ENCODE measurements at places on chromosomes 16 and 17.
A peak's percentile ranks its signal among the peaks of the same experiment; 100 is the strongest.

- peak; percentile 47 for DNase-seq
Measured at GRCh38 chr17:76146053-76146851, 5.2 kb upstream of the FOXJ1 start.

DNA sequence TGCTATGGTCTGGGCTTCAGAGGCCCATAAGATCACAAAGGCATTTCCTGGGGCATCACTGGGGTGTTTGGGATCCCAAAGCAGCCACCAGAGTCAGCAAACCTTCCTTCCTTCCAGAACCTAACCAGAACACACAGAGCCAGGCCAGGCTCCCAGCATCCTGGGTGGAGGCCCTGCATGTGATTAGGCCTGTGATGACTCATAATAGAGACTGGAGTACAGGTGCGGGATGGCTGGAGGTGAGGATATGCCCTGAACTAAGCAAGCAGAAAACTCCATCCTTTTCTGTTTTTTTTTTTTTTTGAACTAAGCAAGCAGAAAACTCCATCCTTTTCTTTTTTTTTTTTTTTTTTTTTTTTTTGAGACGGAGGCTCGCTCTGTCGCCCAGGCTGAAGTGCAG, 17.7 kb upstream of the GFOD2 start:
- DNase-seq, result no peak

DNA sequence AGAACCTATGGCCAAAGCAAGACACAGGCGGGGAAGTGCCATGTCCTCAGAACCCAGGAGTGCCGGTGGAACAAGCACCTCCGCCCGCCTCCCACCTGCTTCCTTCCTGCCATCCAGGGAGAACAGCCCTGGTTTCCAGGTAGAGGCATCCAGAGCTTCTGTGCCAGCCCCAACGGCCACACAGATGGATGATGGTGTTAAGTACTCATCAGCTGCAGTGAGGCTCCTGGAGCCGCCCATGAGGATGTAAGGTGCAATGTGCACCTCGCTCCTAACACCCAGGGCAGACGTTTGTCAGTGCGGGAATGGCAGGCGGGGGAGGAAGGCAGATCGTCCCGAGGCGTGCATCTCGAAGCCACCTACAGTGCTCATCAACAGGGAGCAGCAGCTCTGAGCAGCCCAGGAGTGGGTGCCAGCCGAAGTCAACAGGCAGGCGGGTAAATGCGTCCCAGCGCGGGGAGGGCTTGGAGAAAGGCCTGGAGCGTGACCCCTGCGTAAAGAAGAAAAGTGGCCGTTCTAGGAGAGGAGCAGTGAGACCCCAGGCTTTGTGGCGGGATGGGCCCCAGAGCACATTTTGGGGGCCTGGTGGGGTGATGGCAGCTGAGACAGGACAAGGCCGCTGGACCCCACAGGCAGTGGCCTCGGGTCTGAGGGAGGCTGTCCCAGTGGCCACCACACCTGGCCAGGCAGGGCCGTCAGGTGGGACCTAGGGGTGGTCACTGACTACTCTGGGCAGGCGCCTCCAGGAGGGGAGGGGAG, 46.1 kb upstream of the ACSF3 start:
- DNase-seq, result no peak

DNA sequence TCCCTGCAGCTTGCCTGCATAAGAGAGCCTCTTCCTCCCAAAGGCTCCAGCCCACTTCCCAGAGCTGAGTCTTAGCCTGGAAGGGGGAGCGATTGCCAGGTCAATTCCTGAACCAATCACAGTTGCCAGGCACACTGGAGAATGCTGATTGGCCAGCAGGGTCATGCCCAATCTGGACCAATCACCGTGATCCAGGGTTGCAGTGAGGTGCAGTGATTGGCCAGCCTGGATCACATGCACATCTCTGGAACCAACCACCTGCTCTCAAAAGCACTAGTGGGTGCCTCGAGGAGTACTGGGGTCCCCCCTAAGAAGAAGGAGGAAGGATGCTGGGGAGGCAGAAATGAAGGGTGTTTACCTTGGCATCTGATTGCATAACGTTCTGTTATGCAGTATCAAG, 18.4 kb downstream of the NAGPA start:
- DNase-seq, result no peak

DNA sequence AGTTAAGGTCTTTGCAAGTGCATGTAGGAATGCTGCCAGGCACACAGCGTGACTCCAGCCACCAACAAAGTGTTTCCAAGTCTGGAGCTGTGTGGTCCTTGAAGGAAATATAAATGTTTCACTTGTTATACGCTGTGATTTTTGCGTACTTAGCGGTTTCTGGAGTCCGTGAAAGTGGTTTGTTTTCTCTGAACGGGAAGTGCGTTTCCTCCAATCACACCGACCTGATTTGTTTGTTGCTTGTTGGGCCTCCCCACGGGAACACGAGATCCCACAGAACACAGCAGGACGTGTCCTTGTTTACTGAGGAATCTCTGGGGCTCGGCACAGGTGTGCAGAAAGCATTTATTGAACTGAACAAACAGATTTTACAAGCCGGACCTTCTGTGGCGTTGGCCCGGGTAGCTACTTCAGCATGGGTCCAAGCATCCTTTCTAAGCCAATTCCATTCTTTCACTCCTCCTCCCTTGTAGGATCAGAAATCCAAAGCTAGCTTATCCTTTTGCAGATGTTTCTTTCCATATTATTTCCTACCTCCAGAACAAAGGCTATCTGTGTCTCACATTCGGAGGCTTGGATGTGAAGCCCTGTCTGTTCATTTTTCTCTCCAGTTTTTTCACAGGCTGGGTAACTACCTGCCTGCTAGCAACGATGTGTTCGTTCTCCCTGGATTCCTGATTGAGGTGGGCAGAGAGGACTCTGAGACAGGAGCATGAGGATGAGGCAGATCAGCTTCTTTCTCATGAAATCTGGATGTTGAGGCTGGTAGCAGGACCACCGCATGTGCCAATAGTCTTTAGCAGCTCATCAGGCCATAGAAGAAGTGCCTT, 44.6 kb downstream of the ABAT start:
- no peak for DNase-seq

DNA sequence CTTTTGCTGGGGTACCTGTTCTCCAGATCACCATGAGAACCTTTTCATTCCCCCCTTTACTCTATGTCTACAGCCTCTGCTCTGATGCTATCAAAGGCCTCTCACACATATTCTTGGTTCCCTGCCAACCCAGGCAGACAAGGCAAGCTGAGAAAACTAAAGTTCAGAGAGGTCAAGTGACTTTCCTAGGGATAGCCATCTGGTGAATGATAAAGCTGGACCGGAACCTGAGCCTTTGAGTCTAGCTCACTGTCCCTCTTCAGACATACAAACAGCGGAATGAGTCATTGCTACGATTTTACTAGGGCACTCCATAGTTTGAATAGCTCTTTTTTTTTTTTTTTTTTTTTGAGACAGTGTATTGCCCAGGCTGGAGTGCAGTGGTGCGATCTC, 73.3 kb downstream of the XYLT1 start:
- no peak for DNase-seq

DNA sequence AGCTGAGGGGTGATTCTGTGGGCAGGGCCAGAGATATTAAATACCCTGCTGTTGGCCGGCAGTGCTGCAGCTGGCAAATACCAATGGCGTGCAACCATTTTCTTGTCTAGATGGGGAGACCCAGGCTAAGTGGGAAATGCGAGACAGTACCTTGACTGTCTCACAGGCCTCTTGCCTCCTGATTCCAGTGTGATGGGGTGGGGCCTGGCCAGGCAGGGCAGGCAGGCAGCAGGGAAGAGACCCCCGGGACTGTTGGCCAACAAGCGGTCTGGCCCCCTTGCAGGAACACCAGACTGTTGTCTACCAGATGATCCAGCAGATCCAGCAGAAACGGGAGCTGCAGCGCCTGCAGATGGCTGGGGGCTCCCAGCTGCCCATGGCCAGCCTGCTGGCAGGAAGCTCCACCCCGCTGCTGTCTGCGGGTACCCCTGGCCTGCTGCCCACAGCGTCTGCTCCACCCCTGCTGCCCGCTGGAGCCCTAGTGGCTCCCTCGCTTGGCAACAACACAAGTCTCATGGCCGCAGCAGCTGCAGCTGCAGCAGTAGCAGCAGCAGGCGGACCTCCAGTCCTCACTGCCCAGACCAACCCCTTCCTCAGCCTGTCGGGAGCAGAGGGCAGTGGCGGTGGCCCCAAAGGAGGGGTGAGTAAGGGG, 5.7 kb upstream of the CISD3 start:
- peak; percentile 58 for DNase-seq

GRCh38 chr16:8588682-8589056, 1.6 kb downstream of the TMEM114 start:
- no peak for DNase-seq

DNA sequence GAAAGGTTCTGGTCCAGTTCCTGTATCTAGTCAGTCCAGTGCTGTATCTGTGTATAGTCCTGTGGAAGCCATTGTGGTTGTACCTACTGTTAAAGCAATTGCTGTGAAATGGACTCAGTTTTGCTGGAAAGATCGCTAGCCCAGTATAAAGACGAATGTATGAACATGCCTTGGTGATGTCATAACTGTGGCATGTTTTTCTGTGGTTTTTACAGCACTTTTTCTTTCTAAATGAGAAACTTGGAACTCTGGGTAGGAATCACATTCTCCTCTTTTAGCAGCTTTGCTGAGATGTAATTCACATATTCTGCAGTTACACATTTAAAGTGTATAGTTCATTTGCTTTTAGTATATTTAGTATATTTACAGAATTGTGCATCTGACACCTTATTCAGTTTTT, 58.1 kb downstream of the MAP2K4 start:
- no peak for DNase-seq

GRCh38 chr16:23905027-23905426, 69.2 kb downstream of the PRKCB start:
- no peak for DNase-seq

- DNase-seq, result no peak
Measured at GRCh38 chr17:50064253-50065001, 8.5 kb downstream of the ITGA3 start.

DNA sequence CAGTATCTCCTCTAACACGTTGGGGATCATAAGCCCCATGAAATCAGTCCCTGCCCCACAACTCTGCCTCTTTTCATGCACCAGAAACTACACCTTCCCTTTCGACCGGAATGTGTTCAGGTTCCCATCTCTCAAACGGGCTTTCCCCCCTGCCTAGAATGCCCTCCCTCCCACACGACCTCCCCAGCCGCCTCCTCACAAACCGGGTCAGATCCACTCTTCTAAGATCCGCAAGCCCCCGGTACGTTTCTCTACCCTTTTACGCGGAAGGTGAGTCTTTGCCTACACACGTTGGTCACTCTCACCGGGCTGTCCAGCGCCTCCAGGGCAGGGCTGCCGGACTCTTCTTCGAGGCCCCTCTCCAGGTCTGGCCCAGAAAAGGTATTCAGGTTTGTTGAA, 708 bp downstream of the DHX33 start:
- DNase-seq, result peak; percentile 11

DNA sequence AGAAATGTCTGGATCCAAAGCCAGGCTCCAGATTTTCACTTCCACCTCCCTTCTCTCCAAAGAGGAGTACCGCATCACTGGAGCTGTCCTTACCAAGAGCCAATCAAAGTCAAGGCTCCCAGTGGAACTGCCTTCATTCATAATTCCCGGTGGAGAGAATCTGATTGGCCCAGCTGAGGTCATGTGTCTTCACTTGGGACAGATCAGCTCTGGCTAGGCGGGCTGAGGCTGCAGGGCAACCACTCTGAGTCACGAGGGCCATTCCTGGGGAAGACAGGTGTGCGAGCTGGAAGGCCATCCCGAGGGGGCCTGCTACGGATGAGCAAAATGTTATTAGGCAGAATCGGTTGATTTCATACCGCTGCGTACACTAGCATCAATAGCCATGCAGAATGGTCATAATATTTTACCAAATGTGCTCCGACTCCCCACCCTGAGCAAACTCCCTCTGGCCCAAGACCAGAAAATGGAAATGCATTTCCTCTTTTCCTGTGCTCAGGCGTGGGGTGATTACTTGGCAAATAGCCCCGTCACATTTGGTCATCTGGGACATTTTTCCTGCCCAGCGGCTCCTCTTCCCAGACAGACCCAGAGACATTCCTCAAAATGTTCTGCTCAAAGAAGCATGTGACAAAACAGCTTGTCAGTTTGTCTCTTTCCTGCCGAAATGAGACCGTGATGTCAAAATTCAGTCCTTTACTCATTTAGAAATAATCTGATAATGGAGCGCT, 111.1 kb downstream of the AIPL1 start:
- DNase-seq, result no peak

- no peak for DNase-seq
Measured at GRCh38 chr17:17661134-17661533, 20.1 kb upstream of the RAI1 start.

- no peak for DNase-seq
Measured at GRCh38 chr17:54029986-54030385, 207.3 kb downstream of the KIF2B start.

- DNase-seq, result no peak
Measured at GRCh38 chr16:74868501-74868900, 93.9 kb upstream of the FA2H start.

GRCh38 chr17:73647301-73647695, 3.1 kb upstream of the SDK2 start:
- DNase-seq, result no peak

GRCh38 chr16:24002619-24003018, 166.8 kb downstream of the PRKCB start:
- DNase-seq, result no peak

- DNase-seq, result no peak
Measured at GRCh38 chr17:73663614-73664013, 19.4 kb upstream of the SDK2 start.

DNA sequence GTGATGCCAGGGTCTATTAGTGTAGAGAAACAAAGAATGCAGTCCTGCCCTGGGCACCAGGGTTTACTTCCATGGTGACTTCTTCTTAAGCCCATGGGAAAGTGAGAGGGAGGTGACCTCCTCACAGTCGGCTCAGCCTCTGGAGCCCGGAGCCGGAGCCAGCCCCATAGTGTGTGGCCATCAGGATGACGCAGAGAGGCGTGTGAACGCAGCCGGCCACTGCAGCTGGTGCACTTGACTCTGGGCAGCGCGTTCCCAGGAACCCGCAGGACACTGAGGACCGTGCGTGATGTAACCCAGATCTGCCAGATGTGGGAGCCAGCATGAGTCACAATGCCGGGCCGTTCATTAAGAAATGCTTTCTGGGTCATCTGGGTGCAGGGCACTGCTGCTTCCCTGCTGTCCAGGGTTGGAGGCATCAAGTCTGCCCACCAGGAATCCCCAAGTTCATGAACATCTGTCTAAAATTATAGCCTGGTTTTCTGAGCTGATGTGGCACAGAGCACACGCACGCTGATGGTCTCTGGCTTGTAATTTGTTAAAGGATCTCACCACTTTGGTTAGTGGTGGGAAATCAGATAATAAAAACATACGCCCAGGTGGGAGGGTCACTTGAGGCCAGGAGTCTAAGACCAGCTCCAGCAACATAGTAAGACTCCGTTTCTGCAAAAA, 114.1 kb downstream of the PITPNC1 start:
- peak; percentile 70 for DNase-seq

DNA sequence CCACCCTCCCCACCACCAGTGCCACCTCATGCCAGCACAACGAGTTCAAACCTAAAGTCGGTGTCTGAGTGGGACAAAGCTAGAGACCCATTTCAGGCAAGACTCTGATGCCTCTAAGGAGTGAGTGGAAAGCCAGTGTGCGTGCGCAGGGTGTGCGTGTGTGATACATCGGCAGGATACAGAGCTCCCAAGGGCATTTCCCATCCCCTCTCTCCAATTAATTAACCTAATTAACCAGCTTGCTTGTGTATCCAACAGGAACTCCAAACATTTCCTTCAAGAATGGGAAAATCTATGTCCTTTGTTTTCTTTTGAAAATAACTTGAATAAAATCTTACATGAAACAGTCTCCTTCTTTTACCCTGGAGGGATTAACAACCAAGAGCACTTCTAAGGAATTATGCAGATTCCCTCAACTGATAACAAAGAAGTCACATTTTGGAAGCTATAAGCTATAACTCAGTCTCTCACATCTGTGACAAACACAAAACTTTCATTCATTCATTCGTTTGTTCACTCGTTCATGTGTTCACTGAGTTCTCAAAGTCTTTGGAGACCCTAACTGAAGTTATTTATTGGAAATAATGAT, 9.9 kb downstream of the ATPAF2 start:
- DNase-seq, result no peak
